H9 (cell line): ENCODE measurements at places on chromosomes 11 and 22.
A peak's percentile ranks its signal among the peaks of the same experiment; 100 is the strongest.

DNA sequence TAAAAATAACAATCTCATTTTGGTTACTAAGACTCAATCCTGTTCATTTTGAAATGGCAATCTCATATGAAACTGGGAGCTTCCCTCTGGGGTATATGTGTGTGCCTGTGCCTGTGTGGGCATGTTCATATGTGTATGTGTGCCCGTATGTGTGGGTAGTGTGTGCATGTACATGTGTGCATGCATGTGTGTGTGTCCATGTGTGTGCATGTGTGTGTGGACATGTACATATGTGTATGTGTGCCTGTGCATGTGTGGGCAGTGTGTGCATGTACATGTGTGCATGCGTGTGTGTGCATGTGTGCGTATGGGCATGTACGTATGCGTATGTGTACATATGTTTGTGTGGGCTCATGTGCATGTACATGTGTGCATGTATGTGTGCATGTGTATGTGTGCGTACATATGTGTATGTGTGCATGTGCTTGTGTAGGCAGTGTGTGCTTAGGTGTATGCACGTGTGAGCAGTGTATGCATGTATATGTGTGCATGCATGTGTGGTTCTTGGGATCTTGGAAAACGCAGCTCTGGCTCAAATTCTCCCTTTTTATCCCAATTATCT lies 24.5 kb upstream of the CACNG2 start:
- DNase-seq: peak; percentile 13

- DNase-seq: no peak
These were observed 44.3 kb downstream of the AASDHPPT start for GRCh38 chr11:106121570-106122320.

- DNase-seq: no peak
These were observed 8.6 kb upstream of the C11orf96 start for GRCh38 chr11:43933608-43934551.

DNA sequence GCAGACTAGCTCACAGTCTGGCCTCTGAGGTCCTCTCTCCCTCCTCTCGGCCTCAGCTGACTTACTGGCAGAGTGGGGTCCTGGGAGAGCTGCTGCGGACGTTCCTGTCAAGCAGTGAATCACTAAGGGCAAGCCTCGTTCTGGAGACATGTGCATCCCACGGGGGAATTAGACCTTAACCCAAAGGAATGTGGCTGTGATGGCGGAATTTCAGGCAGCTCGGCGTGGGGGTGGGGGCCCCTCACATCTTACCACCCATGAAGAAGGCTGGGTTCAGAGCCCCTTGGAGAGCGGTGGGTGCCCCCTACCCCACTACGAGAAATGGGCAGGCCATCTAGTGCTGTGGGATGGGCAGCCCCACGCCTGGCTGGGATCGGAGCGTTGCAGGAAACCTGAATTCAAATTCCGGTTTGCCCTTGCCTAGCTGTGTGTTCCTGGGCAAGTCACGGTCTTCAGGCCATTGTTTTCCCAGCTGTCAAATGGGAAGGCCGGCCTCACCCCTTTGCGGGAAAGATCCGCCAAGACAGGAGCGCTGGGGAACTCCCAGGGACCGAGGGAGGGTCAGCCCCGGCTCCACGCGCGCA lies 554 bp downstream of the LRRC32 start:
- no peak for DNase-seq

DNA sequence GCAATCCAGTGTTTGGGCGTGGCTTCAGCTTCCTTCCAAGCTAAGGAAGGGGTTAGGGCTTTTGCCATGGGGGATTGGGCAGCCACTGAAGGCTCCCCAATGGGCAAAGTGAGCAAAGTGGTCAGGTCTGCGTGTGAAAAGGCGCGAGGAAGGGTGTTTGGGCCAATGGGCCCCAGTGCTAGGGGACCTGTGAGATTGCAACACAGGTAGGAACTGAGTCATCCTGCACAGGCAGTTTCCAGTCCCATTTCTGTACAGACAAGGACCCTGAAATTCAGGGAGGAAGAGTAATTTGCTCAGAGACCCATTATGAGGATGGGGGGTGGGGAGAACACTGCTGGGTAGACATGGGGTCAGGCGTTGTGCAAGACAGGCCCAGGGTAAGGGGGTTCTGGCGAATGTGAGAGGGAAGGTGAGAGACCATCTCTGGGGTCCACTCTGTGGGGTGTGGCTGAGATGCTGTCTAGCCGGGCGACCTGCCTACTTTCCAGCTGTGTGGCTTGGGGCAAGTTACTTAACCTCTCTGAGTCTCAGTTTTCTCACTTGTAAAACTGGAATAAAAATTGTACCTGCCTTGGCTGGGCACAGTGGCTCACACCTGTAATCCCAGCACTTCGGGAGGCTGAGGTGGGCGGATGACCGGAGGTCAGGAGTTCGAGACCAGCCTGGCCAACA lies 7.3 kb downstream of the CCDC88B start:
- no peak for DNase-seq

- DNase-seq: no peak
These were observed 49.5 kb downstream of the POLD3 start for GRCh38 chr11:74641905-74642304.

DNA sequence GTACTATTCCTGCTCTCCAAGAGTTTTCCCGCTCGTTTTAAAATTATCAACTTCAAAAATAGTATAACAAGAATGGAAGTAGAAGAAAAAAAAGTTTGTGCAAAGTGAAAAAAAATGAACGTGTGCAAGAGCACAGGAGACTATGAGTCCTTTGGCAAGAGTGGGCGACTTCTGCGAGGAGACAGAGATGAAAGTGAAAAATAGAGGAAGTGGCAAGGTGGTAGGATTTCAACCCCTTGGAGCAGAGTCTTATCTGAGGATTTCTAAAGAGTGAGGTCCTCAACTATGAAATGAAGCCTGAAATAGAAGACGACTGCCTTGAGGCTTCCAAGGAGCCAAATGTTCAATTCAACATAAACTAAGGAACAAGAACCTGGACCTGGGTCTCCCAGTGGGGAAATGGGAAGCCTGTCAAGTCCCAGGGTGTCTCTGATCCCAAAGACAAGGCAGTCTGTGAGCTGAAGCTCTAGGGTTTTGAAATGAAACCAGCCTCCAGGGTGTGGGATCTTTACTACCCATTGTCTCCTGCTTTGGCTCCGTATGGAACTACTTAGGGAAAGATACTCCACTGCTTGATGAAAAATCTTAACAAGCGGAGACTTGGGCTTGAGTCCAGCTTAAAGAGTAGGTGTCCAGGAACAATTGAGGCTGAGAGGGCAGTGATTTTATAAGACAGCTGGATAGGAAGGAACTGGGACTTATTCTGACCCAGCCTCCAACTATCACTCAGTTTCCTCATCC lies 4.8 kb downstream of the P4HA3 start:
- no peak for DNase-seq

GRCh38 chr22:45007391-45008185 lies 2.2 kb downstream of the PHF21B start:
- DNase-seq: peak; percentile 91

DNA sequence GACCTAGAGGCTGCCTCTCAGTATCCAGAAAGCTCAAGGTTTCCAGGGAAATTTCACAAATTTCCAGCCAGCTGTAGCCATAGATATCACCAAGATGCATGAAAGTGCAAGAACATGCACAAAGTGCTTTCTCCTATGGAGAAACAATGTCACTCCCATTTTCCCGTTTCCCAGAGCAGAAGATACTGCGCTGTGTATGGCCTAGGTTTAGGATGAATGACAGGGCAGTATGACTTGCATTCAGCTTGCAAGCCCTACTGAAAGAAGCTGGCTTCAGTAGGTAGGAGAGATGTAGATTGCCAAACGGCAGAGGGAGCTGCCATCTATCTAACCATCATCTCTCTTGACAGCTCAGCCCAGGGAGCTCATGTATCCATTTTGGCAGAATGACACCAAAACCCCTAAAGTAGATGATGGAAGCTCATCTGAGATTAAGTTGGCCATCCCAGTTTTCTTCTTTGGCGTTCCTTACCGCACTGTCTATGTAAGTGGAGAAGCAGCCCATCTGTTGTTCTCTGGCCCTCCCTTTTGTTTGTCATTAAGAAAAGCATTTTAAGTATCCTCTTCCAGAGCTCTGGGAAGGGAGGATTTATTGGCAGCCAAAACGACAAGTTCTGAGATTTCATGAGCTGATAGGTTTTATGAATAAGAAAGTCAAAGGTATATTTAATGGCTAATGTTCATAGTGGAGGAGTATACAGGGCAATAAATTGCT lies 4.6 kb downstream of the TECTA start:
- no peak for DNase-seq

DNA sequence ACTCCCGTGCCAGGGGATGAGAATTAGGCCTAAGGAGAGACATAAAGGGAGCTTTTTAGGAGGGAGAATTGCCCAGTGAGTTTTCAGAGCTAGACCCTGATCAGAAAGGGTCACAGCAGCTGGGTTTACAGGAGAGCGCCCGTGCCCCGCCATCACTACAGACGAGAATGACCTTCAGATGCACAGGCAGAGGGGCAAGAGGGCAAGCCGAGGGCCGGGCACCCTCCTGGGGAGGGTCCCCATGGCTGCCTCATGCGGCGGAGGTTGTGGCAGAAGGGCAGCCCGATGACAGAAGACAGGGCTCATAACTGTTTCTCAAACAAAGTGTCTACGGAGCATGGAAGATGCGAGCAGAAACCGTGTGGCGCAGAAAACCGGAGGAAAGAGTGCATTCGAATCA lies 72.2 kb downstream of the TRMU start:
- DNase-seq: no peak

- DNase-seq: peak; percentile 75
These were observed 117.2 kb upstream of the NTM start for GRCh38 chr11:131253142-131253655.
